CD4-positive, alpha-beta T cell treated with Interferon gamma for 1 hour (primary cell): ENCODE measurements at places on chromosomes 1 and 21.
A peak's percentile ranks its signal among the peaks of the same experiment; 100 is the strongest.

- no peak for DNase-seq
These were observed 2.5 kb upstream of the TBX15 start for GRCh38 chr1:118990513-118991152.

DNA sequence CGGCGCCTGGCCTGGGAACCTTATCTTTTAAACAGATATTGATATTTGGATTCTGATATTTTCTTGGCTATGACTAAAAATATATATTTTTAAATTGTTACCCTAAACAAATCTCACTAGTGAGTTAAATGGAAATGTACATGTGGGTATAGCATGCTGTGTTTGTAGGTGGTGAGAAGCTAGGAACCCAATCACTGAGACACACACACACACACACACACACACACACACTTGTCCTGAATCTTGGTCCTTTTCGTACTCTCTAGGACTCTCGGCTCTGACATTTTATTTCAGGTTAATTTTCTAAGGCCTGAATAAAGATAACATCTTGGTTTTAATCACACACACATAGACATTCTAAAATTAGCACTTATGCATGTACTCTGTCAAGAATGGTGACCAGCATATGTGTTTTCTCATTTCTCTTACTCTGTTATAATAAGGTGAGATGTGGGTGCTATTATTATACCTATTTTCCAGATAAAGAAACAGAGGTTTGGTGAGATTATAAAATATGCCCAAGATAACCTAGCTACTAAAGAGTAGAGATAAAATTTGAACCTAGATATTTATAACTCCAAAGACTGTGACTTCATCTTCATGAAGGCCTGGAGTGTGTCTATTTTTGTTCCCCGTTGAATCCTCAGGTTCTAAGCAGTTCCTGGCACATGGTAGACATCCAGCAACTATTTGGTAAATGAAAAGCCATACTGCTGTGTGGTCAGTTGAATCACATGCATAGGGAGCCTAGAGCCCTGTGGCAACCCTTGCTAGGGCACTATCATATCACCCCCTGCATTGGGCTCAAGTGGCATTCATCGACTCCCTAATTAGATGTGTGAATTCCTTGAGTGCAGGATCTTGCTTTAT lies 85.0 kb upstream of the RAB3GAP2 start:
- DNase-seq = no peak

- DNase-seq = no peak
These were observed 85.3 kb downstream of the FOXD2 start for GRCh38 chr1:47522935-47523834.

DNA sequence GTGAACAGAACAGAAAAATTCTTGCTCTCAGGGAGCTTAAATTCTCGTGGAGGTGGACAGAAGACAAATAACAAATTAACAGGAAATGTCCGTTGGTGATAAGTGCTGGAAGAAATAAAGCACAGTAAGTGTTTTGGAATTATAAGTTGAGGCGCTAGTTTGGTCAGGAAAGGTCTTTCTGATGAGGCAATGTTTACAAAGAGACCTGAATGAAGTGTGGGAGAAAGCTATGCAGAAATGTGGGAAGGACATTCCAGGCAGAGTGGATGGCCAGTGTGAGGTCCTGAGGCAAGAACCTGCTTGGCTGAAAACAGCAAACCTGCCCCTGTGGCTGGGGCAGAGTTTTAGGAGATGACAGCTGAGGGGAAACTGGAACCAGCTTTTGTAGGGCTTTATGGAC lies 23.3 kb downstream of the NGF start:
- no peak for DNase-seq

GRCh38 chr1:201585901-201586300 lies 47.0 kb downstream of the NAV1 start:
- no peak for DNase-seq

GRCh38 chr1:157239936-157240335 lies 101.7 kb upstream of the ETV3 start:
- DNase-seq = no peak

DNA sequence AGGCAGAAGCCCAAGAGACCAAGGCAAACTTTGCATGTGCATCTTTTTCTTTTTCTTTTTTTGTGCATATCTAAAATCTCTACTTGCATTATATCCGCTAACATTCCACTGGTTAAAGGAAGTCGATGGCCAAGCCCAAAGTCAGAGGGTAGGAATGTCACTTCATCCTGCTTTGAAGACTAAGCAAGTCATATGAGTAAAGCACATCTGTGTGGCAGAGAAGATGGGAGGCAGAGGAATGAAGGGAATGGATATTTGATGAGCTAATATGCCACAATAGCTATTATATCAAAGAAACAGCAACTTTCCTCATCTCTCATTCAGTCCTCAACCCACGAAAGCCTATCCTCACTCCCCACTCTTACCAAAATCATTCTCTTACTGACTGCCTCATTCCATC lies 59.3 kb downstream of the RNF220 start:
- DNase-seq = no peak

DNA sequence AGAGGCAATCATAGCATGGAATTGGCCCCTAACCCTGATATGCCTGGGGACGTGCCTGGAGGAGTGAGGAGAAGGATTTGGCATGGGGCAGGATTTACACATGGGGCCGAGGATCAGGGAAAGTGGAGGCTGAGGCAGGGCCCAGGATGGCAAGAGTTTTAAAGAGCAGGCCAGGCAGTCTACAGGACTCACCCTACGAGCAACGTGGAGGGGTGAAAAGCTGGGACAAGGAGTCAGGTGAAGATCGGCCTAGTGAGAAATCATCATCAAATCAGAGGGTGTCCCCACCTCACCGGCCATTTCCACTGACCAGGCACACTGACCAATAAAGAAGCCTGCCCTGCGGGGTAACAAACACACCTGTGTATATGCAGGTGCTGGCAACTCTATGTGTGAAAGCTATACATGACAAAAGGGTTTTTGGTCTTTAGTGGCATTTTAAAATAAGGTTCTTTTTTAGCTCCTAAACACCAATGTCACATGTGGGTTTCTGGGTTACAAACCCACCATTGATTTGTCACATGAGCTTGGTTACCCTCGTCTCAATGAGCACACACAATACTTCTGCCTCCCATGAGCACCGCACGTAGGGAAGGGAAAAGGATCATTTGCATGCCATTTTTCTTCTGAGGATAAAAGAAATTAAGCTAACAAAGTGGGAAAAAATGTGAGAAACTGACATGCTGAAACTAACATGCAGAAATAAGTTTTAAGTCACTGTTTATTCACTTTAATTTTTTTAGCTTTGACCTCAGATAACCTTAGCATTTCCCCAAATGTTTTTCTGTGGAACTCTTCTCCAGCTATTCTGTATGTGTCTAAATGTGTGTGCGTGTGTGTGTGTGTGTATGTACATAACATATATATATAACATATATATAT lies 168.1 kb upstream of the EDN2 start:
- DNase-seq = no peak

- DNase-seq = no peak
These were observed 1036.4 kb downstream of the ADGRL2 start for GRCh38 chr1:82836973-82837680.

GRCh38 chr1:188668083-188668482 lies 1809.6 kb downstream of the BRINP3 start:
- DNase-seq = no peak

DNA sequence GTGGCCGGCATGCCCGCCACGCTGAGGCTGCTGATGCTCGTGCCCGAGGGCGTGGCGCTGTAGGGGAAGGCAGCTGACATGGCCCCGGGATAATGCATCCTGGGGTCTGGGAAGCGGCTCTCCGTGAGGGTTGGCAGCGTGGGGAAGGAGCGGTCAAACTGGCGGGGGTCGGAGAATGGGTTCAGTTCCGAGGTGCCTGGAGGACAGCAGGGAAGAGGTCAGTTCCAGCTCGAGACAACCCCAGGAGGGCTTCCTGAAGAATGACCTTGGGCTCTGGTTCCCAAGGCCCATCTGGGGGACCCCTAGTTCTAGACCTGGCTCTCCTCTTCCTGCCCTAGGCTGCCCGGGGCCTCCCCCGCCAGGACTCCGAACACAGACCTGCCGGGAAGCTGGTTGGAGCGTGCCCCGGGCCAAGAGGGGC lies 27.6 kb downstream of the RUNX3 start:
- no peak for DNase-seq

- DNase-seq = no peak
These were observed 44.6 kb upstream of the BCL9 start for GRCh38 chr1:147496571-147497210.

GRCh38 chr1:114757455-114758255 lies at the start of gene CSDE1:
Gene CSDE1, minus strand, starts transcription at chr1:114757984. Its CDS starts 18,094 bp downstream, at chr1:114739890.
- peak; percentile 97 for DNase-seq

DNA sequence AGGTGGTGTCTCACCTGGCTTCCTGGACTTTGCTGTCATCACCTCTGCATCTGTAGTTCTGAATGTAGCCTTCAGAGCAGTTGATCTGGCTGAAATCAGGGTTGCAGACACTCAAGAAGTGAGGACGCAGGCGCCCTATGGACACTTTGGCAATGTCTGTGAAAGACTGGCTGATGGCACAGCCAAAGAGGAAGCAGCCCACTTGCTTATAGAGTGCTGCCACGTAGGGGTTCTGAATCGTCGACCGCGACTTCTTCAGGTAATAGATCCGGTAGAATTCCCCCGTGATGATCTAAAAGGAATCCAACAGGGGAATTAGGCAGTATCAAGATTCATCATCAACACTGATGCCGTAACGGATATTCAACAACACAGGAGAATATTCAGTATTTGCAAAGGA lies 55.1 kb downstream of the PLPP3 start:
- DNase-seq = no peak

DNA sequence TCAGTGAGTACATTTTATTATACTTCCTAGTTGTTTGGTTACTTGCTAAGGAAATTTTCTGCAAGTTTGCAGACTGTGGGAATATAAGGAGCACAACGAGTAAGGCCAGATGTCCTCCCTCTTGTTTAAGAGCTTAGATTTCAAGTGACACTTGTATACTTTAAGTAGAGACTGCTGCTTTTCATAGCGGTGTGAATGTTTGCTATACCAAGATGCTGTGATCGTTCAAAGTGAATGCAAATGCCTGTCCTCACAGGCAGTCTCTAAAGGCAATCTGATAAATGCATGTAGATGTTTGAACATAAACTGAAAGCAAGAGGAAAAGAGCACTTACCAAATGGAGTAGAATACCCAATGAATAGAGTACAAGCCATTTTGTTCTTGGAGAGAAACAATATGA lies 226.4 kb downstream of the NRIP1 start:
- no peak for DNase-seq

- peak; percentile 91 for DNase-seq
These were observed at the start of gene ZNHIT6 for GRCh38 chr1:85707990-85708828. Gene ZNHIT6, minus strand, starts transcription at chr1:85708433. Its CDS starts 149 bp downstream, at chr1:85708284.

DNA sequence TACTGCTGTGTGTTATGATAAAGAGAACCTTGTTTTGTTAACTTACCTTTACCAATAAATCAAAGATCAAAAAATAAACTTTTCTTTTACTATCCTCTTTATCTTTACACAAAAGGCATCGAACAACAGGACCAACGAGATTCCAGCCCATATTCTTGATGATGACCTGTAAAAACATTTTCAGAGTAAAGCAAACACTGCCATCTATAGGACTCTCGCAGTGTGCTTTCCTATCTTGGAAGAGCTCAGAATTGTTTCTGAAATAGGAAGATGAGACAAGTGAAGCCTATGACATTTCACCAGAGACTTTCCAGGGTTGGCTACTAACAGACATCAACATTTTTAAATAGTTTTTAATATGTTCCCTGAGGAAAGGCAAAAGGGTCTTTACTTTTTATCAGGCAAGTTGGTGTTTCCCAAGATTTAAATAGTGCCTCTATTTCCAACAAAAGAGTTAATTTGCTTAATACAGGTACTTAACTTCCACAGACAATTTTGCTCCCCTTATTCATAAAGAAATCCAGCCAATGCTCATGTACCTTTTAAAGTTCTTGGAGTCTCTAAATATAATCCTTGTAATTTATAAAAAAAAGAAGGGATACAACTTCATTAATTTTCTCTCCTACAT lies 7.3 kb downstream of the GLMN start:
- no peak for DNase-seq

GRCh38 chr1:108817016-108817415 lies 39.9 kb downstream of the AKNAD1 start:
- DNase-seq = no peak

DNA sequence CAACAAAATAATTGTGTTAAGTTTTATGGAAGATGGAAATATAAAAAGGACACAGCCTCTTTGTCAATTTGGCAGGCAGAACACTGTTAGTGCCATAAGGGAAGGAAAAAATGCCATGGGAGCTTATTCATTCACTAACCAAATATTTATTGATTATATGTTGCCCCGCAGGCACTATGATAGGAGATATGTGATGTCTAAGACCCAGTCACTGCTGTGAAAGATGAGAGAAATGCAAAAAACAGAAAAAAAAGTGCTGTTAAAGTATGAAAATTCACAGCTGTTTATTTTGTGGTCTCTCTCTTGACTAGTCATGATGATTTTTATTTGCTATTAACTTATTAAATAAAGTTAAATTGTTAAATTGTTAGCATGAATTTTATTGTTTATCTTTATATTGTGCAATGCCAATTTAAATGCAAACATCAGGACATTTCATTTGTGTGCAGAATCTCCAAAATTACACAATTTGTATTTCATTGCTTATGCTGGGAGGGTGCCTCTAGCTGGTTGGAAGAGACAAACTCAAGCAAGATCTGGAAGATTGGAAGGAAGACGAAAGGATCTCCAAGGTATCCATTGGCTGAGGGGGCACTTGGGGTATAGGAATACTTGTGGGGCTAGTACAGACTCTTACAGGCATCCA lies 17.8 kb upstream of the PTGFR start:
- DNase-seq = no peak

DNA sequence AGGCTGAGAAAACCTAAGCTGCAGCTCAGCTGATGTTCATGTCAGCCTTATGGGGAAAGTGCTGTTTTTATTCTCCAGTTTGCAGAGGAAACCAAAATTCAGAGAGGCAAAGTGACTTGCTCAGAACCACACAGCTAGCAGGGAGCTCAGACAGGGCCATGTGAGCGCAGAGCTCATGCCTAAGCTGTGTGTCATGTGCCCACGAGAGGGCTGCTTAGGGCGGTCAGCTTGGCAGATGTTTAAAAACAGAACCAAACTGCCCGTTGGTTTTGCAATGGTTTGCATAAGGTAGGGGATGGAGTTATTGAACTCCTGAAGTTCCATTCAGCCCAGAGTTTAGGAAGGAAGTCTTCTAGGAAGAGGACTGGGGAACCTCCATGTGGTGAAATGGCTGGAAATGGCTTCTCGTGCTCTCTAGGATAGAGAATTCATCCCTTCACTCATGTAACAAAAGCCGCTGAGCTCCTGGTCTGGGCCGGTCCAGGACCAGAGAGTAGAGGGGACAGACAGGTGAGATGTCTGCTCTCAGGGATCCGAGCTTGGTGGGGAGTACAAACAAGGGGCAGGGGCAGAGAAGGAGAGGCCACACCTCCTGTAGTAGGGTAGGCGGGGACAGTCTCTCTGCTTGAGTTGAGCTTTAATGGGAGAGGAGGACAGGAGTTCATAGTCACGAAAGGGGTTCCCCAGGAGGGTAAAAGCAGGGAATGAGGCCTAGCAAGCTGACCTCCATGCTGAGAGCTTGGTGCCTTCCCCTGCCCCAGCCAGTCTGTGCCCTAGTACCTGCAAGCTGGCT lies 46.9 kb downstream of the ARHGEF10L start:
- no peak for DNase-seq

- no peak for DNase-seq
These were observed 6.3 kb upstream of the LYST start for GRCh38 chr1:235873045-235873444.

- no peak for DNase-seq
These were observed 470.5 kb downstream of the LTN1 start for GRCh38 chr21:28522014-28522799.
